ENCODE measurements at places on chromosomes 12 and 14.

DNA sequence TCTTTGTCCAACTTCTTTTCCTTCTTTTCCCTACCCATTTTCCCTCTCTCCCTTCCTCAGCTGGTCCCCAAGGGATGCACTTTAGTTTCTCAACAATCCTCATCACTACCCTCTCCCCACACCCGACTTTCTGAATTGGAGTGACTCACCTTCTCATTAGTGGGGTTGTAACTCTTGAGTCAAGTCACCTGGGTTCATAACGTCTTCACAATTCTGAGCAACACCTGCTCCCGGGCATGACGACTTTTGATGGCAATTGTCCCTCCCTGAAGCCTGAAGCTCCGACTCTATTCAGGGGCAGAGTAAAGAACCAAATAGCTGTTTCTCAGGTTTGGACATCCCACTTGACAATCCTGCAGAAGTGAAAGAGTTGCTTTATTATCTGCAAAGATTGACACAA lies 82.7 kb upstream of the OTX2 start:
- no peak for DNase-seq

GRCh38 chr14:34355584-34356263 lies 106.3 kb downstream of the SPTSSA start:
- no peak for DNase-seq

DNA sequence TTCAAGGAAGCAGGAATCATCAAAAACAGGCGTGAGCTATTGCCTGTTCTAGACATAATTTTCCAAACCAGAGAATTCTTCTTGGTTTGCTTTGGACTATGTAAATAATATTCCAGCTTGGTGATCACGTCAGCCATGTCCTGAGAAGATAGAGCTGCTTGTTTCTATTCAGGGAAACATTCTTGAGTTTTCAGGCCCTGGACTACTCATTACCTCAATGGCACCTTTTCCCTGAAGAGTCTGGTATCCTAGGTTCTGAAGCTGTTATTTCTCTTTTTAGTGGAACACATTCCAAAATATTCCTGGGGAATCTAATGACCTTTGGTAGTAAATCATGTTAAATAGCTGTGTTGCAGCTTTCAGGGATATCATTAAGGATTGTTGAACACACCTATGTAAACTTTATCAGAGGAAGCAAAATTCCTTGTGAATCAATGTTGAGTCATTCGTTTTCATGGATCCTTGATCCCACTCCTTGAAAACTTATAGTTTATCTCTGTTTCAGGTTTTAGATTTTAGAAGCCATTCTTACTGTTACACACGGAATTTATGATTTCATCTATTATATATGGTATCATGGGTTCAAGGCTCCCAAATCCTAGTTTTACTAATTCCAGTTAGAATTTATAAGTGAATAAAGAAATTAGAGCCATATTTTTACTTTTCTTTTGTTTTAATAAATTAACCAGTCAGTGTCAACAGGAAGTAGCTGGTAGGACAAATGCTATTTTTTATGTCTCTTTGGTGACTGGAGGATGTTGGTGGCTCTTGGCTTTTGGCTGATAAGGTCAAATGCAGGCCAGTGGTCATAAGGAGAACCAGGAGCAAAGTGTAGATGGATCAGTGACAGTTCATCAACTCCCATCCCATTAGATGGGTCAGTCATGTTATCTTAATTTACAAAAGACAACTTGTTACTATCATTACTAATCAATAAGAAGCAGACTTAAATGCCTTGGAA lies 380.1 kb downstream of the ZFP36L1 start:
- DNase-seq = no peak

- no peak for DNase-seq
Observed at GRCh38 chr12:1836241-1836803, 16.0 kb downstream of the LRTM2 start.

DNA sequence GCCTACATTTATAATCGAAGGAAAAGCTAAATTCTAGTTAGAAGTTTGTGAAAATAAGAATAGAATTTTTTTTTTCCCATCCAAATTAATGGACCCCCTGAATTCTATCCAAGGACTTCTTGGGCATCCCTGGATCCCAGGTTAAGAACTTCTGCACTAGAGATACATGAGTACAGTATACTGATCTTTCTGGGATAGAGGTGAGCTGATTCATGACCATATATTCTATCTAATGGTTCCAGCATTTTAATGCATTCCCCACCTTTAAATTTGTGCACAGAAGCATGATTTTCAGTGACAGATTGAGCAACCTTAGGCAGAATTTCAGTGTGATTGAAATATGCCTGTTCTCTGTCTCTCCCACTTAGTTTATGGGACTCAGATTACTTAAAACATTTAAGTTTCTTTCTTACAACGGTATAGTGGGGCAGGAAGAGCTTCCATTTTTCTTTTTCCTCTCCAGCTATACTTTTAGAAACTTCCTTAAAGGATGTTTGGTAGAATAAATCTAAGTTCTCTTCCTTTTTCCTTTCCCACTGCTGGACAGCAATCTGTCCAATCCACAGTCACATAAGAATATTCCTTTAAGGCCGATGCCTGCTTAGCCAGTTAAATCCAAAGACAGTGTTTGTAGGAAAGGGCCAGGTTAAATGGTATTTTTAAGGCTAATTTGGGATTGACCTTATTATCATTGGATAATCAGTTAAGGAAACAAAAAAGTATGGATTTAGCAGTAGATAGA lies 6.7 kb downstream of the MDM2 start:
- no peak for DNase-seq

DNA sequence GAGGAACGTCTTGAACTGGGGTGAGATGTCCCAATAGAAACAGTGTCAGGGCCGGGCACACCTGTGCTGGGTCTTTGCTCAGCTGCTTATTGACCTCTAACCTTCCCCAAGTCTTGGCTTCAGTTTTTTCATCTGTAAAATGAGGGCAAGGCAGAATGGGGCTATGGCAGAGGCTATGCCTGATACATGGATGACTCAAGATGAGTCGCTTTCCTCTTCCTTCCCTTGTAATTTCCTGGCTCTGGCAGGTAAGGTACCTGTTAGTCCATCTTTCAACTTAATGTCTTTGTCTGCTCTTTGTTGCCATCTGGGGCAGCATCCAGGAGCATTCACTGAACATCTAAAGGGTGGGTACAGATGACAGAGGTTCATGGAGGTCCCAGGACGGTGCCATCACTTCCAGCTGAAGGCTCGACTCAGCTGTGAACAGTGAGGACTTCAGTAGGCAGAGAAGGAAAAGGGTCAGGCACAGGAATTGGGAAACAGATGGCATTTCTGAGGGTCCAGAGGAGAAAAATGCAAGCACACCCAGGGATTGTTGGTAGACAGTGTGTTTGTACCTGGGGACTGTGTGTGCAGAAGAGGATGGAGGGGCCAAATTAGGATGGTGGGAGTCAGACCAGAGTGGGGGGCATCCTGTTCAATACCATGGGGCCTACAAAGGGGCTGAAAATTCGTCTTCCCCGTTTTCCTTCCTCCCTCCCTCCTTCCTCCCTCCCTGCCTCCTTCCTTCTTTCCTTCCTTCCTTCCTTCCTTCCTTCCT lies 268.3 kb downstream of the VRK1 start:
- DNase-seq = no peak

DNA sequence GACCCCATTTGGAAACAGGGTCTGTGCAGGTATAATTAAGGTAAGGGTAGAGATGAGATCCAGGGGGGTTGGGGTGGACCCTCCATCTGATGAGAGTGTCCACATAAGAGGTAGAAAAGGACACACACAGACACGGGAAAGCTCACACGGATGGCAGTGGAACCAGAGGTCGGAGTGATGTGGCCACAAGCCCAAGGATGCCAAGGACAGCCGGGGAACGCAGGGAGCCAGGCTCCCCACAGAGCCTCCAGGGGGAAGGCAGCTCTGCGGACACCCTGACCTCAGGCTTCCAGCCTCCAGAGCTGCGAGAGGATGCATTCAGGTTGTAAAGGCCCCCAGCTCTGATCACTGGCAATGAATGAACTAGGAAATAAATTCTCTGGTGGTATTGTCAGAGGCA lies 33.0 kb downstream of the RIMBP2 start:
- no peak for DNase-seq

- DNase-seq = no peak
Observed at GRCh38 chr12:79174626-79175025, 310.1 kb downstream of the SYT1 start.

GRCh38 chr14:29274890-29275596 lies 508.5 kb downstream of the FOXG1 start:
- DNase-seq = no peak

GRCh38 chr12:132172619-132173018 lies 28.4 kb downstream of the NOC4L start:
- no peak for DNase-seq

- no peak for DNase-seq
Observed at GRCh38 chr14:95521001-95521400, 4.6 kb upstream of the SYNE3 start.
